SK-MEL-5 (cell line): ENCODE measurements at places on chromosomes 2 and 18.
A peak's percentile ranks its signal among the peaks of the same experiment; 100 is the strongest.

DNA sequence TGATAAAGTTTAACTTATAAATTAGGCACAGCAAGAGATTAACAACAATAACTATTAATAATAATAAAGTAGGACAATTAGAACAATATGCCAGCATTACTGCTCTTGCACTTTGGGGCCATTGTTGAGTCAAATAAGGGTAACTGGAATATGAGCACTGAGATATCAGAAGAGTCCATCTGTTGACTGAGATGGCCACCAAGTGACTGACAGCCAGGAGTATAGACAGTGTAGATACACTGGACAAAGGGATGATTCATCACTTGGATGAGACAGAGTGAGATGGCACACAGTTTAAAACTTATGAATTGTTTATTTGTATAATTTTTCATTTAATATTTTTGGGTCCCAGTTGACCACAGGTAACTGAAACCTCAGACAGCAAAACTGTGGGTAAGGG lies 20.0 kb downstream of the NAB1 start:
- no peak for DNase-seq

GRCh38 chr2:173872714-173873113 lies 92.5 kb downstream of the SP3 start:
- no peak for DNase-seq

DNA sequence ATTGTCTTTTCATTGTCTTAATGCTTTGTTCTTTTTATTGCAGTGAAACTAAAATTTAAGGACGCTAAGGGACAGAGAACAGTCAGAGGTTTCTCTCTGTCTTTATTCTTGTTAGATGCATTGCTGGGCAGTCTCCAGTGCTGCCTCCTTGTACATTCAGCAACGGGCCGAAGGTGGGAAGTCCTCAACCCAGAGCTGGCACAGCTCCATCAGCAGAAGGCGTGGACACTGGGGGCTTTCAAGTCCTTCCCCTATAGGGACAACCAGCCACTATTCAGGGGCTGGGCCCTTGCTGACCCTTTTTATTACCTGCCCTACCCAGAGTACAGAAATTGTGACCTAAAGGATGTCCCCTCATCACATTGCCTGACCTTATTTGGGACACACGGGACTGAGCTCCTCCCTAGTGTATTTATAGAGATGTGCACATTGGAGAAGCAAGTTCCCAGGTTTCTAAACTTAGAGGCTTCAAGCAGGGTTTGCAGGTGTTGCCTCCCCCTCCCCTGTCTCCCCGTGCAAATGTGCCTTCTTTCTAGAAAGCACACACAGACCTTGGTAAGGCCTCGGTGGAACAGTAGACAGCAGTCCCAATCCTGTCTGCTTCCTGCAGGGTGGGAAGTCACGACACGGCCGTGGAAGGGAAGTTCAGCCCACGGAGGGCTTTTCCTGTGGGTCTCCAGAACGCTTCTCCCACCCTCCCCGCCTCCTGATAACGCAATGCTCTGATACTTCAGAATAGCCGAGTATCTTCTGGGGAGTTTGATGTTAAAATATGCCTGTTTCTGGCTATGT lies 68.2 kb downstream of the ZCCHC2 start:
- DNase-seq = no peak

- no peak for DNase-seq
These were observed 83.0 kb downstream of the MGAT5 start for GRCh38 chr2:134336921-134337320.

GRCh38 chr18:59172664-59173249 lies 33.1 kb downstream of the SEC11C start:
- DNase-seq = no peak

DNA sequence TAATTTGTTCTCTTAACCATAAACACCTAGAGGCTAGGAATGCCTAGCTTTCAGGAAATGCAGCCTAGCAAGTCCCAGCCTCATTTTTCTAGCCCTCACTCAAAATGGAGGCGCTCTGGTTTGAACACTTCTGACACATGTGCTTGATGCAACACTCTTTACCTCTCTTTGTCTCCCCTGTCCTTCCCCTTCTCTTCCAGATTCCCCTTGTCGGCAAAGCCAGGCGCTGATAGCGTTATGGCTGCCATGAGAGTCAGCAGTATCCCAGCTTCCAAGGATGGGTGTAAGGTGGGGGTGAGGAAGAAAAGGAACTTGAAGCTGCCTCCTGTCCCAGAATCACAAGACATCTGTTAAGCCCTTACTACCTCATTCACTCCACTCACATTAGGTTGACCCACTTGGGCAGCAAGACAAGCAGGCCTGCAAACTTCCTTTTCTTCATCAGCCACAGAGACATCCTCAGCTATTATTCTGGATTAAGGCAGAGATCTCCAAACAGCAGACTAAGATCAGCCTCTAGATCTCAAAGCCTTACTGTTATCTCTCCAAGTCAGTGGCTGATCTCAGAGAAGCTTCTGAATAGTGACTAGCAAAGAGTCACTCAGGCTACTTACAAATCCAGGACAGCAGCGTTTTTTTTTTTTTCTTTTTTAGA lies 1.9 kb upstream of the ST3GAL5 start:
- DNase-seq = peak; percentile 30

DNA sequence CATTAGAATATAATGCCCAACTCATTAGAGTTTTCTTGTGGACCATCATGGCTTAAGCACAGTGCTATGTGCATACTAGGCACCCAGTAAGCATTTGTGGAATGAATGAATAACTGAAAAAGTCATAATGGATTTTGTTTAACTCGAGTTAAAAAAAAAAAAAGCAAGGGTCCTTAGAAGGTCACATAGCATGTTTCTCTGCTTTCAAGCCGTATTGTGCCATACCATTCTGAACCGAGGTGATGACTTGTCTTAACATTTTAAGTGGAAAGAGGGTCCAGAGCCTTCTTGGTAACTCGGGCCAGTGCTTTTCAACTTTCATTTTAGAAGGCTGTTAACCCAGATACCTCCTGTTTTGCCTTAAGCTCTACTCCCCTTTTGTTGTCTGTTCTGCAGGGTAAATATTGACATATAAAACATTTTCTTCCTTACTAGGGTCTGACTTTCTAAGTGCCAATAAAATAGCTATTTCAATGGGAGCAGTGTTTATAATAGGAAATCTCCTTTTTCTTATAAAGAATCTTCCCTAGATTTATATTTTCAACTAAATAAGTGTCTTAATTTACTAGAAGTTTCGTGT lies 787 bp upstream of the ADGRF3 start:
- no peak for DNase-seq

- no peak for DNase-seq
These were observed 49.0 kb upstream of the DSG1 start for GRCh38 chr18:31268985-31269406.

- DNase-seq = no peak
These were observed 187.9 kb downstream of the VAPA start for GRCh38 chr18:10101729-10102128.

DNA sequence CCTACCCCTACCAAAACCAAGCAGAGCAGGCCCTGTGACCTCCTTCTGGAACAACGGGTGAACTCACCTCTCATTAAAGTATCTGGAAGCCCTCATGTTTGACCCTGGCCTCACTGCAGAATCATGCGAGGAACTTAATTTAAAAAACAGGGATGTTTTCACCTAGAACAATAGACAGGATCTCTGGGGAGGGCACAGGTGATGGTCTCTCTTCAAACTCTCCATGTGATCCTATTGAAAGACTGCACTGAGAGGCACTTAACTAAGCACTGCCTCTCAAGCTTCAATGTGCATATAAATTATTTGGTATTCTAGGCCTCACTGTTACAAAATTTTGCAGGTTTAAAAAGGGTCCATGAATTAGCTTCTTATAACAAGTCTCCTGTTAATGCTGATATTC lies 7.5 kb downstream of the ZNF519 start:
- no peak for DNase-seq

DNA sequence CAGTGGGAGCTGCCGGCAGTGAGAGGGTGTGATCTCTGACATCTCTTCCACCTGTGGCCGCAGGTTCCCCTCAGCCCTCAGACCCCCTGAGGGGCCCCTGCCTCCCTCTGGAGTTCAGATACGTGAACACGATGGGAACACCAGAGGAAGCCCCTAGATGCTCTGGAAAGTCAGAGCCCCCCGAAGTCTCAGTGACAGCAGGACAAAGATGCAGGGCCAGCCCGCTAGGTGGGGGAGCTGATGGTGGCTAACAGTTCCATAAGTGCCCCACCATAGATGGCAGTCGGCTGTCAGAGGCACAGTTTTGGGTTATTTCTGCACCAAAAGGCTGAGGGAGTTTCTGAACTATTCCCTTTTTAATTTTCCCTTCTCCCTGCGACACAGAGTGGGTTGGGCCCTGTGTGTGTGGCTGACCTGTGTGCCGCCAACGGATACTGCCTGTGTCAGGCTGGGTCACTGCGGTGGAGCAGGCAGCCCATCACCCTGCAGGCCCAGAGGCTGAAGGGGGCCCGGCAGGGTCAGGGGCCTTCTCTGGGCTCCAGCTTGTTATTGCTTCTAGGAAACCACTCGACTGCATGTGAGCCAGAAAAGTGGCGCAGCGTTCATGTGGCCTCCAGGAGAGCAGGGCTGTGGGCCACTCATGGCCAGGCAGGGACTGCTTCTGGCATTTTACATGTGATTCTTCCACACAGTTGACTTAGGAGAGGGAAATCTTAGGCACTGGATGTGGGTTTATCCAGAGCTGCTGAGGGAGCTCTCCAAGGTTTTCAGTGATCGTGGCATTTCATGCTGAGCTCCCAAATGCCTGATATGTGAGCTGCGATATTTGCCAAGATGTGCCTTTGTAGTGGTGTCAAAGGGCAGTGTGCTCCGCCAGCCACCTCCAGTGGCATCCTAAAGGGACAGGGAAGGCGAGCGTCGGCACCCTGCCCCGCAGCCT lies 225.1 kb downstream of the SH3RF3 start:
- DNase-seq = no peak

DNA sequence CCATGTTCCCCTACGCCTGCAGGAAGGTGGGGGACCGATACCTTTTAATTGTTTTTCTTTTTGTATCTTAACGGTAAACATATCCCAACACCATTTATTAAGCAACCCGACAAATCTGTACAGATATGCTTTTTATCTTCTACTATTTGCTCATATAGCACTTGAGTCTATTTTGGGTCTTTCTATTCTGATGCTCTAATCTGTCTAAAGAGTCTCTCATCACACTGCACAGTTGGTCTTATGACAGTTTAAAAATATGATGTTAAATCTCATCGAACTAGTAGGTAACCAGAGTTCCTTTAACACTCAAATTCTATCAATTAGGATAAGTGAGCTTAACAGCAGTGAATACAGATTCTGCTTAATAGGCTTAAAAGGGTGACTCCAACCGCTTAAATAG lies 111.6 kb downstream of the SOCS6 start:
- no peak for DNase-seq

- DNase-seq = peak; percentile 72
These were observed 201.8 kb upstream of the GALNT5 start for GRCh38 chr2:157055660-157056199.

DNA sequence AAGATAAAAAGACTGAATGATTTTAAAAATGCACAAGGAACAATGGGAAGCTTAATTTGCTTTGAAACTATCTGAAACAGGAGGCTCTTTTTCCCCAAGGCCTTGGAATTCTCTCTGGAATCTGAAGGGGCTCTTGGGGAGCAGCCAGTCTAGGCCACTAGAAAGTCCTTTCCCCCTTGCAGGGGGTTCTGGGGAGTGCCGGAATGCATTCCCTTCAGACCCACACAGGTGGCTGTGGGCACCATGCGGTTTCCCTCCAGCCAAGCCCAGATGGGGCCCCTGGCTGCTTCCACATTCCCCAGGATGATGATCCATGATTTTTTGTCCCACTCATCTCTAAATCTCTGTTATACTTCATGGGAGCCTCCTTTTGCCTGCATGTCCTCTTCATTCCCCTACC lies 10.7 kb downstream of the GPR45 start:
- no peak for DNase-seq

- DNase-seq = no peak
These were observed 2.1 kb upstream of the MEMO1 start for GRCh38 chr2:32012872-32013271.
